ENCODE measurements at places on chromosomes 6 and 20.

- no peak for DNase-seq
Measured at GRCh38 chr20:37901240-37901639, 1.7 kb upstream of the VSTM2L start.

GRCh38 chr20:40810332-40811000 is 121.4 kb upstream of the MAFB start:
- DNase-seq: no peak

GRCh38 chr20:13447385-13448180 is 191.1 kb downstream of the TASP1 start:
- no peak for DNase-seq

- no peak for DNase-seq
Measured at GRCh38 chr20:55175081-55175480, 699.7 kb downstream of the DOK5 start.

DNA sequence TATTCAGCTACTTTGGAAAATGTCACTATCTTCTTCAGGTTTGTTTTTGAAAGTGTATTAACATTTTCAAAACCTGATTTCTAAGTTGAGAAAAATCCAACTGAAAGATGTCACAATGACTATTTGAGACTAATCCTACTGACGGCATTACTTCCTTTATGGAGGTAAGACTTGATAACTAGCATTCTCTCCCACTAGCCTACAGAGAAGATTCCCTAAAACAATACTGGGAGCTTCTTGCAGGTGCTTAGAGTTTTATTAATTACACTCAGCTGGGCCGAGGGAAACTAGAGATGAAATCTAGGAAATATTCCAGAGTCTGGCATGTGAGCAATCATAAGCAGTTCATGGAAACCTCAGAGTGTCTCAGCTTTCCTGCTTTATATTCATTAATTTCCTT is 114.0 kb downstream of the LCA5 start:
- DNase-seq: no peak

DNA sequence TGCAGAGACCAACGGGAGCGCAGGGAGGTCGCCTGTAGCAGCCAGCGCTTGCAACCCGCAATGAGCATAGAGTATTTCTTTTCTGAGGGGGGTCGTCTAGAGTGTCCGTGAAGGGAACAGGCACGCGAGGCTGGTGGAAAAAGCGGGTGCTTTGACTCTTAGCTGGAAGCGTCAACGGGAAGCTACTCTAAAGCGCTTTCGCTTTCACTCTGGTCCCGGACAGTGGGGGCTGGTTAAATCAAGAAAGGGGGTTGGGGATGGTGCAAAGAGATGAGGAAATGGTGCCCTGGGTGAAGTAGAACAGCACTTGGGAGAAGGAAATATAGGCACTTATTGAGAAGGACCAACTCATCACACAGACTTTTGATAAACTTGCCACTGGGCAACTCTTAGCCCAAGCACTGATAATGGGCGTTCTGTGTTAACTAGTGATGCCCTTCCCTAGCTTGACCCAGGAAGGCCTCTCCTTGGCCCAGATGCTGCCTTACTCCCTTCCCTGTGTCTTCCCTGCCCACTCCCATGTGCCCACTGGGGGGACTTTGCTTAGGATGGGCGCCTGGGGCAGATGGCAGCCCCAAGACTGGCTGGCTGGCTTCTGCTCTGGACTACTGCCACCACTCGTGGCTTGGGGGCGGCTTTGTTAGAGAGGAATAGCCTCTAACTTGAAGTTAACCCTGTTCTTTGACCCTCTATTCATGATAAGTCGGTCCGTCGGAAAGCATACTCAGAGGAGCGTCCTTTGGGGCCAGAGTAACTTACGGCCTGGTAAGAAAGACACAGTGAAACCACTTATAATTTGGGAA is 585 bp downstream of the PSMB9 start:
- DNase-seq: peak; percentile 36

- no peak for DNase-seq
Measured at GRCh38 chr6:35076997-35077712, 64.0 kb downstream of the TCP11 start.

GRCh38 chr6:108002365-108003221 is 44.6 kb upstream of the SEC63 start:
- no peak for DNase-seq

GRCh38 chr6:36692220-36692619 is 5.4 kb upstream of the RAB44 start:
- no peak for DNase-seq

DNA sequence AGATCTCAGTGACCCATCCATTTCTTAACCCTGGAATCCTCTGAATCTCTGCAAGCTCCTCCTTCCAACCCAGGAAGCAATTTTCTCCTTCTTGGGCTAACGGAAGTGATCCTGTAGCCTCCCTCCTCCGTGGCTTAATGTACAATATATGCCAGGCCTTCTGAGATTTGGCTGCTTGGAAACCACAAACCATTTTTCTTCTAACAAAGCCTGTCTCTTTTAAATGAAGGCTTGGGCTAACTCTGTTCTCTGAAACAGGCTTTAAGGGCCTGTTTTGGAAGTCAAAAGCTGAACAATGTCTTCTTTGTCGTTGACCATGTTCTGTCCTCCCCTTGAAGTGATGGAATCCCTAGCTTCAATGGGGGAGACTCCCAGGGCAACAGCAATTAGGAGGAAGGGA is 14.9 kb downstream of the FYN start:
- no peak for DNase-seq

GRCh38 chr6:57173886-57174510 is 1.9 kb downstream of the BAG2 start:
- DNase-seq: no peak

- no peak for DNase-seq
Measured at GRCh38 chr6:111984081-111984480, 69.8 kb upstream of the CCN6 start.

DNA sequence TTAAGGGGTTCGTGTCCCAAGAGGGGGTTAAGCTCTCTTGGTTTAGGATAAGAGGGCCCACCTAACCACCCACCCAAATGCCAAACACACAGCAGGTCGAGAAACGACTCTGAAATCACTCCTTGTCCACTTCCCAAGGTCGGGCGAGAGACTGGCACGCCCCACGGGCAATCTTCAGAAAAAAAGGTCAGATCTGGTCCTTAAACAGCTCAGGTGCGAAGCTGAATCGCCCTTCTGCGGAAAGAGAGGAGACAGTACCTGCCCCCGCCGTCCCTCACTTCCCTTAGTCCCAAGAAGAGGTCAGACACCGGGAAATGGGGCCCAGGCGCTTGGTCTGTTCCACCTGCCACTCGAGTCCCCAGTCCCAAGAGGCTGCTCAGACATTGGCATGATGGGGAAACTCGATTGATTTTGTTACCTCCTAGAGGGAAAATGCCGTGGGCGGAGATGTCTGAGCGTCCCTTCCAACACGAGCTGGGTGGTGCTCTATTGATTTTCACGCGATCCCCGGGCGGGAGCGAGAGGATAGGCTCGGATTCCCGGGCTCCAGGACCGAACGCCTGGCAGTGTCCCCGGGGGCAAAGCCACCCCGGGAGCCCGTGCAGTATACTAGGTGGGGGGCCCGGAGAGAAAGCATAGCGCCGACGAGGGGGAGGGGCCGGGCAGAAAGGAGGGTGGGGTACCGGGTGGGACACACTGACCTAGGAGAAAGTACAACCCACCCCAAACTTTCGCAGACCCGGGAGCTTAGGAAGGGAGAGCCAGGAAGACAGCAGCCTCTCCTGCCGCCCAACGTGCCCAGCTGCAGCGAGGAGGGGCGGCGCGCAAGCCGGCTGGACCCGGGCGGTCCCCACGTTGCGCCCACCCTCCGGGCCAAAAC is 1.1 kb upstream of the SAMD5 start:
- DNase-seq: no peak

DNA sequence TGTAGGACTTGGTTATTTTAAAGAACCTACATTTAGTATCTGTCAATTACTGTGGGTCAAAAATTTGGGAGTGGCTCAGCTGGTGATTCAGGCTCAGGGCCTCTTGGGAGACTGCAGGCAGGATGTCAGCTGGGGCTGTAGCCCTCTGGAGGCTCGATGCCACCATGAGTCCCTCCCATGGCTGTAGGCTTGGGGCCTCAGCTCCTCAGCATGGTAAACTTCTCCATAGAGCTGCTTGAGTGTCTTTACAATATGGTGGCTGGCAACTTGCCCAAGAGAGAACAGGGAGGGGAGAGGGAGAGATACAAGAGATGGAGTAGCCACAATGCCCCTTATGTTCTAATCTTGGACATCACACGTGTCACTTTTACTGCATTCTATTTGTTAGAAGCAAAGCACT is 470.4 kb downstream of the CDH26 start:
- DNase-seq: no peak

- no peak for DNase-seq
Measured at GRCh38 chr6:155026022-155026705, 31.0 kb downstream of the TIAM2 start.

DNA sequence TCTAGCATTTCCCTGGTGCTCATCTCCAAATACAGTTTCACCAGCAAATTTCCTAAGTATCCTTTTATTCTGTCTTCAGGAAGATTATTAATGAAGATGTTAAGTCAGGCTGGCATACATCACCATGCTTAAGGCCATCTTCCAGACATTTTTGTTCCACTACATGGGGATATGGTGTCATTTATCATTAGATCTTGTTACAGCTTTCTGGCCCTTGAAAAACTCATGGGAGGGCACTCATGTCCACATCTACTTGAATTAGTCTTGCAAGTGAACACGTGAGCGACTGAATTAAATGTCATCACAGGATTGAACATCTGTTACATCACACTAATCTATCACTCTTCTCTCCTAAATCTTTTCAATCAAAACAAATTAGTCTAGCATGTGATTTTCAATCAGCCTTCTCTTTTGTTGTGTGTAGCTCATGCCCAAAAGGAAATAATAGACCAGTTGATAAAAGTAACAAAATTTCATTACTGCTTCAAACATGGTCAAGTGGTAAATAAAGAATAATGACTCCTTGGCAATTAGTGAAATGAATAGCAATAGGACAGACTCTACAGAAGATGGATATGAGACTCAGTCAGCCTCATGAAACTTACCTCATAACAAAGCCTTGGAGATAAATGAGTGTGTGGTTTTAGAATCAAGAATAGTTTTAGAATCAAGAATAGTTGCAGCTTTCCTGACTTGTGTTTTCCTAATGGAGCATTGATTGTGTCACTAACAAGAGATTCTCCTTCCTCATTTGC is 80.5 kb downstream of the MTFR2 start:
- DNase-seq: no peak

DNA sequence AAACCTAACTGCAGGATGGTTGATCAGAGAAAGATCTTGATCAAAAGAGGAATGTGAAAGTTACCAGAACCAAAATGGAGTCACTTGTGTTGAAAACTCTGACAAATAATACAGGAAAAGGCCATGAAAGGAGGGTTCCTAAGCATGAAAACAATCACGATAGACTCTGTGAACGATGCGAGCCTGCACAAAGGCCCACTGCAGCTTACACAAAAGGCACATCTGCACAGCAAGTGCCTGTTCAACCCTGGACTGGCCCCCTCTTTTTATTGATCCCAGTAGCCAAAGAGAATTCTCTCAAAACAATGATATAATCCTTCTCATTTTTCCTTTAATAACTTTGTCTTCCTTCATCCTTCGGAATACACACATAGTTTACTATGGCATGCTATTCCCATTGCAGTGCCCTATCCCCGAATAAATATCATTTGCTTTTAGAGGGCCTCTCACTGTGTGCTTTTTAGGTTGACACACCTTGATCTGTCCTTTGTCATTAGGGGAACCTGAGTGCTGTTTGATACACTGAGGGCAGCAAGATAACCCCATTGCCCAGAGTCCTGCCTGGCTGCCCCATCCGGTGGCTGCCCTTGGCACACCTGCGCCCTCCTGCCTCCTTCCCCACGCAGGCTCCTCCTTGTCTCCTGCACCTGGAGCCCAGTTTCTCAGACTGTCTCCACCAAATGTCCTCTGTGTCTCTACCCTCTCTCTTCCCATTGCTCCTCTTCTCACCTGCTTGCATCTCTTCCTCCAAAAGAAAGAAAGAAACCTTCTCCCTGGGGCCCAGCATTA is 98.3 kb upstream of the FRMD1 start:
- DNase-seq: no peak

DNA sequence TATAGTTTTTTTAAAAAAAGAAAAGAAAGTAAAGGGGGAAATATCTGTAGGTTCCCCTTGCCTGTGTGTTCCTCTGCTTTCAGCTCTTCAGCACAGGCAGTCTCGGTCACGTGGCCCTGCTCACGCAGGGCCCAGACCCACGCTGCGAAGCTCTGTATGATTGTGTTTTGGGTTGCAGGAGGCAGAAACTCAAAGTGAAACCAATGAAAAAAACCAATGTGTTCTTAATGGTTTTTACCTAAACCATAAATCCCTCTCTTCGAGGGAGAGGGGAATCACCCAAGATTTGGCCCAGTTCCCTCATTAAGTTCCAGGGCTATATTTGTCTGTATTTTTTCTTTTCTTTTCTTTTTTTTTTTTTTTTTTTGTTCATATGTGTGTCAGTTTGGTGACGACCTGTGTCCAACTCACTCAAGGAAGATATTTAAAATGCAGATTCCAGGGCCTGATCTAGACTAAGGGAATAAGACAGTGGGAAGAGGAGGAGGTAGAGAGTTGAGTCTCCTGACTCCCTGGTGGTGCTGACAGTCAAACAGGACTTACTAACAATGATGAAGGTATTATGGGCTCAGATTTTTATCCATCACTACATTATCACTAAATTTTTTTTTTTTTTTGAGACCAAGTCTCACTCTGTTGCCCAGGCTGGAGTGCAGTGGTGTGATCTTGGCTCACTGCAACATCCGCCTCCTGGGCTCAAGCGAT is 33.8 kb upstream of the RREB1 start:
- DNase-seq: peak; percentile 25

DNA sequence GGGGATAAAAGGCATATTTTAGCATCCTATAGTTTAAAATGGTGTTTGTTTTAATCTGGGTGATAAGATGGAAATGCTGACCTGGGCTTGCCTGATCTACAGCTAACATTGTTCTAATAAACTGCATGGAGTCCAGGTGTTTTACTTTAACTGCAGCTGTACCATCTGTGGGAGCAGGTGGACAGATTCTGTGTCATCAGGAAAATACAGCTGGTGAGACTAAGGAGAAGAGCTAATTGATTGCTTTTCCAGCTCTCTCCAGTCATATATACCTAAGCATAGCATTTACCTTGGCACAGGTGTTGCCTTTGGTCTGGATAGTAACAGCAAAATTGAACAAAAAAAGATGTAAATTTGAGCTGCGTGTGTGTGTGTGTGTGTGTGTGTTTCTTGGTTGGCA is 31.6 kb downstream of the CBFA2T2 start:
- DNase-seq: no peak

DNA sequence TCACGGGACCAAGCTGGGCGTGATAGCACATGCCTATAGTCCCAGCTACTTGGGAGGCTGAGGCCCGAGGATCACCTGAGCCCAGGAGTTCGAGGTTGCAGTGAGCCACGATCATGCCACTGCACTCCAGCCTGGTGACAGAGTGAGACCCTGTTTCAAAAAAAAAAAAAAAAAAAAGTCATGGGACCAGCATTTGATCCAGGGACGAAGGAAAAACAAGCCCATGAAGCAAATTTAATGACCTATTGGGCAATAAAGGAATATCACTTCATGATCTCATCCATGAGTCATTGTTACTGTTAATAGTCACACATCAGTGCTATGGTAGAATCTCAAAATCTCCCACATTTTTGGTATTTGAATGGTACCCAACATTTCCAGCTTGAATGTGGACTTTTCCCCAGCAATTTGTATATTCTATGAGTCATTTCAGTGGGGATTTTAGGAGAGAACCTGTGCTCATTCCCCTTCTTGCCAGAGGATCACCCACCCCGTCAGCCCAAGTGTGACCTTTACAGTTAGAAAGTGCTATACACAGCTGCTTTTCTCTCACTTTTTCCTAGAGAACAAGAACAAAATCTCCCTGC is 8.5 kb upstream of the SOD2 start:
- DNase-seq: no peak

- no peak for DNase-seq
Measured at GRCh38 chr6:157800420-157801237, 22.4 kb upstream of the SNX9 start.
